Activated CD4-positive, alpha-beta memory T cell treated with anti-CD3 and anti-CD28 coated beads for 36 hours (primary cell): ENCODE measurements at places on chromosomes 2 and 18. TPM values are rescaled to one million over a fixed set of nuclear protein-coding genes. Genes with fewer than 3 reads are reported as not detected.

DNA sequence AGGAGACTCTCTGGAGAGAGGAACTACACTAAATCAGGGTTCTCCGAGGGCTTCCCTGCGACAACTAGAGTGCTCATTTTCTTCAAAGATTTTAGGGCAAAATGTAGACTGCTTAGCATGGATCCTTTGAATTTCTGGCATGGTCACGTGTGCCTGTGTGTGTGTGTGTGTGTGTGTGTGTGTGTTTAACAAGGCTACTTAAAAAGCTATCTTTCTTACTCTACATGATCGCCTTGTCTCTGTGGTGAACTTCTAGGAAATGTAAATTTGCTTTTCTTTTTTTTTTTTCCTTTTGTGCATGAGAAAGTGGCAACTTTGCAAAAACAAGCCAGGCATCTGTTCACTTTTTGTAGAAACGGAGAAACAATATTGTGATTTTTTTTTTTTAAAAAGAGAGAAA, 43.9 kb downstream of the SOX11 start:
- no peaks in the 10 kb centered on the region for H3K27me3 ChIP-seq
- no peak for DNase-seq
- H3K27ac ChIP-seq, result no peak overlapping the region
- H3K4me1 ChIP-seq, result no peaks in the 10 kb centered on the region
- no peak overlapping the region for H3K4me3 ChIP-seq

GRCh38 chr18:58989184-58989759, 124.6 kb downstream of the ZNF532 start:
- peaks cover 9% of the 10 kb centered on the region for H3K4me1 ChIP-seq
- no peak for DNase-seq
- peaks cover 15% of the 10 kb centered on the region for H3K27me3 ChIP-seq
- H3K27ac ChIP-seq, result no peak overlapping the region
- H3K4me3 ChIP-seq, result no peak overlapping the region

- DNase-seq, result no peak
- H3K4me3 ChIP-seq, result no peak overlapping the region
- H3K27me3 ChIP-seq, result no peaks in the 10 kb centered on the region
- H3K4me1 ChIP-seq, result no peaks in the 10 kb centered on the region
- H3K36me3 ChIP-seq, result no peaks in the 10 kb centered on the region
Measured at GRCh38 chr2:24179683-24180082, 4.8 kb downstream of the FAM228A start.

DNA sequence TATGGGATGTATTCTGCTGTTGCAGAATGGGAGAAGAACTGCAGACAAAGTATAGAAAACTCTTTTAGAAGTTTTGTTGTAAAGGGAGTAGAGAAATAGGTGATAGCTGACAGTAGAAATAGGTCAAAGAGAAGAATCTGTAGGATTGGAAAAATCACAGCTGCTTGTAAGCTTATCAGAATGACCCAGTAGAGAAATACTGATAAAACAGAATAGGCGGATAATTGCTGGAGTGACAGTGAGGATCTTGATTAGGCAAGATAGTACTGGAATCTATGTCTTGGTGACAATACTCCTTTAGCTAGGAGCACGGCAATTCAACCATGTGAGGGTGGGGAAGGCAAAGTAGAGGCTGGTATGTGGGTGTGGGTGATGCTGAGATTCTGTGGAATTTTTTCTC, 4.5 kb upstream of the SMAD4 start:
- H3K4me1 ChIP-seq, result peaks cover 27% of the 10 kb centered on the region
- H3K27ac ChIP-seq, result no peak overlapping the region
- peaks cover 13% of the 10 kb centered on the region for H3K36me3 ChIP-seq
- no peaks in the 10 kb centered on the region for H3K27me3 ChIP-seq

The LRRC30 gene
- not detected for total RNA-seq

The SERPINB13 gene
- total RNA-seq, result not detected
